ENCODE measurements at places on chromosomes 4 and X.

- no peak for DNase-seq
Measured at GRCh38 chrX:118126286-118126685, 9.7 kb upstream of the KLHL13 start.

DNA sequence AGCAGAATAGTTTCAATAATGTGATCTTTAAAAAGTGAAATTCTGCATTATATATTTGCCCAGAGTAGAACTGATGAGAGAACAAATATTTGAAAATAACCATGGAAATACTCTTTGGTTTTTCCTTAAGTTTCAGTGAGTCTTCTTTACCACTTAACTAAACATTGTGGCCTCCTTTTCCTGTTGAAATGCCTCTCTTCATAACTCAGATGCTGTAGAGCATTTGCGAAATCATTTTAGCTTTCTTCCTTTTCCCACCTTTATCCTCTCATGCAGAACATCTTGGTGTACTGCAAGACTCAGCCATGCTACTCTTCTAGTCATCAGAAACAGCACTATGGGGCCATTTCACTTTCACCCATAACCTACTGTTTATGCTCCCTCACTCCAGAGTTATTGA, 48.2 kb downstream of the CASK start:
- no peak for DNase-seq

- no peak for DNase-seq
Measured at GRCh38 chrX:15915959-15916703, 61.5 kb upstream of the AP1S2 start.

DNA sequence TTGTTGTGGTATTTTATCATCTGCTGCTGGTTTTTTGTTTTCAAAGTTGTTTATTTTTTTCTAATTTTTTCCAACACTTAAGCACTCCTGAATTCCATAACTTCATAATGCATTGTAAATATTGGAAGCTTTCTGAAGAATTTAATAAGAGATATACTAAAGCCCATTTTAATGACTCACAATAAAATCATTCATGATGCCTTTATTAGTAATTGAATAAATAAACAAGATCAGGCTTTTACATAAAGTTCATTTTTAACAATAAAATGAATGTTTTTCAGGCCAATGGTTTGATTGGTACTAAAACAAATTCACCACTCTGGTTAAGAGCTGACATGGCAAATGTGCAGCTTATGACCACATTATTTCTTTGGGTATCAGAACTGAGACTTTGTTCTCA, 408.2 kb upstream of the SMIM31 start:
- no peak for DNase-seq

GRCh38 chrX:107654872-107655761, 26.8 kb downstream of the PRPS1 start:
- peak; percentile 81 for DNase-seq

DNA sequence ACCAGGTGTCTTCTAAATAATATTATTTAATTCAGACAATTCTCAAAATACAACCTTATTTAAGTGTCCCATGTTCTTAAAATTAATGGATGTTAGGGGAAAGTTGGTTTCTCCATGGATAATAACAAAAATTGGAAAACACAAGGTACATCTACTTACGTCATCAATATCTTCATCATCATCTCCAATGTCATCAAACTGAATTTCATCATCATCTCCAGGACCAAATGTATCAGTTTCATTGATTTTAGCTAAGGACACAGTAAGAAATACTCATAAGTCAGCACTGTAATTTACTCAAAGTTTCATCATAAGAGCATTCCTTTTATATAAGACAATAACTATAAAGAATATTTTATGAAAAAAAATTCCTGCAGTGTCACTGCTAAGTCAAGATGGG, 11.3 kb downstream of the EIF1AX start:
- DNase-seq = no peak

DNA sequence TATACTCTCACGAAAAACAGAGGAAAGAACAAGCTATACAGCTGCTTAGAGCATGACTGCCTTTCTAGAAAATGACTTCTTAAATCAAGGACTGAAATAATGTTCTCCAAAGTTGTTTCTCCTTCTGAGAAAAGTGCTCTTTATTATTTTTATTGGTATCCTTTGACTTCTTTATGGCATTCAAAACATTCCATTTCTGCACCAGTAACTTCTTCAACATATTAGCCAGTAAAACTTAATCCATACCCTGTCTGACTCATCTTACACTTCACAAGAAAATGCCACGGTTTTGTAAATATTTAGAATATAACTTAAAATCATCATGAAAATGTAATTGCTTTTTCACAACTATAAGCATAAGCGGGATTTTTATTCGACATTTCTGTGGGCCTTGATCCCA, 180.4 kb downstream of the NR3C2 start:
- no peak for DNase-seq

DNA sequence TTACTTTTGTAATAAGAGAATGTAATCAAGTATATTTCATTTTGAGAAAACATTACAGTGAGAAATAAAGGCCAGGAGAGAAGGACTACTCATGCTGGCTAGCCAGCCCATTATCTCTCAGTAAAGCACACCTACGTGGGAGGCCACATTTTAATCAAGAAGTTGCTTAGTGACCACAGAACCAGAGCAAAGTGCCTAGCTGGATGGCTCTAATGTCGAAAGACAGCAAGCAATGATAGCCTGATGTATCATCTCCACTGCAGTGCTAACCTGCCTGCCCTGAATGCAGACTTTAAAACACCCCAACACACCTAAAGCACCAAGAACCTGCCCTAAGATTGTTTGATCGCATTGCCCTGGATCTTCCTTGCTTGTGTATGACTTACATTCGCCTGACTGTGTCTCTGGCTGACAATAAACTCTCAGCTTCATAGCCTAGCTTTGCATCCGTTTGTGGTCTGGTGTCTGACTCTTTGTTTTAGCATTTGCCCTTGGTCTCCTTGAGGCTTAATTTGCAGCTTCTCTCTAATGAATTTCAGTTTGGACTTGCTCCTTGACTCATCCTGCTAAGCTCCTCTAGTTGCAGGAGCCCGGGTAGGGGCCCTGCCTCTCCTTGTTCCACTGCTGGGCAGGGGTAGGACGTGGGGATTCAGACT, 31.4 kb upstream of the SOWAHD start:
- DNase-seq = peak; percentile 34

Measured in CD4-positive, alpha-beta T cell treated with Interleukin-17A for 4 hours (primary cell).